NCI-H1092 (cell line): ENCODE measurements at places on chromosomes 11 and 22.

DNA sequence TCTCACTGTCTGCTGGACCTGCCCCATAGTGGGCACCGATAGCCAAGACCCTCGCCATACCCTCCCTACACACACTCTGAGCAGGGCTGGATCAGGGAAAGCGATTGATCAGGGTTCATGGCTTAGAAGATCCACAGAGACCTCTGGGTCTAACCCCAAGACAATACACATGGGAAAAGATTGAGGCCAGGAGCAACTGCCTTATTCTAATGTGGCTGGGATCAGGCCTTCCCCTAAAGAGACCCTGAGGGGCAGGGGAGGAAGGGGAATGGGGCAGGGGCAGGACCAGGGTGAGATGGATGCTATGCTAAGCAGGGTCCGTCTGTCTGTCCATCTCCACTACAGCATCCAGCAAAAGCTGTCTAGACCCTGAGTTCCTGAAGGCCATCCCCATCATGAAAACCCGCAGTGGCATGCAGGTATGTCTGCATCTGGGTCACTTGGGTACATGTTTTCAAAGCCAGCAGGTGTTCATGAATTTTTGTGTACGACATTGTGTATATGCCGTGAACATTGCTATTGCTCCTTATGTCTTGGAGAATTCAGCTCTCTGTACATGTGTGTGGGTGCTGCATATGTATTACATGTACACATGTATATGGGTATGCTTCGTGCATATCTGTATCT lies 15.3 kb upstream of the RELT start:
- no peak for DNase-seq

DNA sequence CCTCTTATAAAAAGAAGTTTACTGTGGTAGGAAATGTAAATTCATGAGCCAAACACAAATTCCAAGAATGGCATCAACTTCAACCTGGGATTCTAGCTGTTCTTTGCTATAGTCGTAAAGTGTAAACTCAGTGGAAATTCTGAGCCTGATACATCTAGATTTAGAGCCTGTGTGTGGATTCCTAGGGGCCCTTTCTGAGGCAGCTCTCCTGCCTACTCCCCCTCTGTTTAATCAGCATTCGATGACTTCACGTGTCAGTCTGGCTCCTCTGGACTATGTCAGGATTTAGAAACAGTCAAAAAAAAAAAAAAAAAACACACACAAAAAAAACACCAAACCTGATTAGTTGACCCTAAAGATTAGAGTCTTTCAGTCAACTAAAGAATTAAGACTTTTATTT lies 93.1 kb upstream of the SC5D start:
- DNase-seq: no peak

DNA sequence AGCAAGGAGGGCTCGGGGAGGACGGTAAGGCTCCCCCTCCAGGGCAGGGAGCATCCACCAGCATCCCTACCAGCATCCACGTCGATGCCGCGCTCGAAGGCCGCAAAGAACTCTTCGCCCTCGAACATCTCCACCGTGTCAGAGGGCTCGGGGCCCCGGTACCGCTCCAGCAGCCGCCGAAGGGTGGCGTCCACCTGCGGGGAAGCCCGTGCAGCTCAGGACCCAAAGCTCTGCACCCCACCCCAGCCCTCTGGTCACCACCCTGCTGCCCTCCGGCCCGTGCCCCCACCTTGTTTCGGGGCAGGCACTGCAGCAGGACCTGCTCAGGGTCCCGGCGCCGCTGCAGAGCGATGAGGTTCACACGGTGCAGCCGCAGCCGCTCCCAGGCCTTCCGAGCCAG lies 2.4 kb upstream of the SLC25A22 start:
- DNase-seq: no peak

- no peak for DNase-seq
Measured at GRCh38 chr11:92128026-92128425, 96.6 kb upstream of the FAT3 start.

DNA sequence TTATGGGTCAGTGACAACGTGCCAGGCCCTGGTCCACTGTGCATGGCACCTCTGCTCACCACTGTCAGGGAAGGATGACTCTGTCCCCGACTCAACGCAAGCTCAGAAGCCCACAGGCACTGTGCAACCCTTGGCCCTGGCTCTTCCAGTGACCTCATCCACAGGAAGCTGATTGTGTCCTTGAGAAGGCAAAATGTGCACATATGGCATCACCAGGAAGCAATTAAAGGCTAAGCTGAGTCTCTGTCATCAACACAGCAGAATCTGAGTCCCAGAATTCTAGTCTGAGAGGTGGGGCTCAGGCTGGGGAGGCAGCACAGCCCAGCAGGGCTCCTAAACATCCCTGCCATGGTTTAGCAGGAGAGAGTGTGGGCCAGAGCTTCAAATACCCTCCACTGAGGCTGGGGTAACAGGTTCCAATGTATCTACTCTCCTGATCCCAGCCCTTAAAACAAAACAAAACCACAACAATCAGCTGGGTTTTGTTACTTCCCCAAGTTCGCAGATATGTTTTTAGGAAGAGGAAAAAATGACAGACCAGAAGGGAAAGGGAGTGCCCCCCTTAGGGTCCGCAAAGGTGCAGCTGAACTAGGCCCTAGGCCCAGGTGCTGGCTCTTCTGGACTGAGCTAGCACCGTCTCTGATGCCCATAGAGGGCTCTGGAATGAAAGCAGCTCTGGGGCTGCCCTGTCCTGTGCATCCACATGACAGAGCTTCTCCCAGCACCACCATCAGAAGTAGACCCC lies 33.5 kb upstream of the GNAZ start:
- DNase-seq: no peak

DNA sequence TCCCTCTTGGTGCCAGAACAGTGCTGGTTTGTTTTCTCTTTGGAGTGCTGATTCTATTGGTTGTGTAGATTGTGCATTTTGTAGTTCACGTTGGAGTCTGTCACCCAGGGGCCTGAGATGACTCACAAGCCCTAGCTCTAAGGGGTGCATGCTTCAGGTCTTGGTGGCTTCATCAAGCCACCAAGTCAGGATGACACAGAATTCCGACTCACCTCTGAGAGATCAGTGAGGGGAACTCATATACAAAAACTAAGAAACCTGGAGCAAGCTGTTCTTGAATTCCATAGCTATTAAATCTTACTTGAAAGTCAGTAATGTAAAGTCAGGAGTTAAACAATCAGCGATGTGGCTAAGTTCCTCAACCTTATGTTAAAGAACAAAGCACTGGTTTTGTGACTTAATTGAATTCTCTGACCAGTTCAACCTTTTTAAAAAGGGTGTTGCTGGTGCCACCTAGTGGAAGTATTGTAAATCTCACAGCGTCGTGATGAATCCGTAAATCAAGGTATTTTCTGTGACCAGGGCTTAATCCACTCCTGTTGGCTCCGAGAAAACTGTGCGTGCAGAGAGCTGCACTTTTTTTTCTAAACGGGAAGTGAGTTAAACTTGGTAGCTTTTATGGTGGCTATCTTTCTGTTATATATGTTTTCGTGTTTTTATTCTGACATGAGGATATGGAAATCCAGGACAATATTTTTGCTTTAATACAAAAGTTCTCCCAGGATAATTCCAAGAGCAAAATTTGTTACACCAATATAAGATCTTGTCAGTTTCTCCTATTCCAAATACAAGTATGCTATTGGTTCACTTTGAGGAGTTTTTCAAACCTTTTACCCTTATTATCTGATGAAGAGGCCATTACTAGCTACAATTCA lies 14.6 kb downstream of the MMP13 start:
- peak; percentile 37 for DNase-seq

- DNase-seq: peak; percentile 93
Measured at GRCh38 chr11:45280449-45280848, 5.7 kb downstream of the SYT13 start.

DNA sequence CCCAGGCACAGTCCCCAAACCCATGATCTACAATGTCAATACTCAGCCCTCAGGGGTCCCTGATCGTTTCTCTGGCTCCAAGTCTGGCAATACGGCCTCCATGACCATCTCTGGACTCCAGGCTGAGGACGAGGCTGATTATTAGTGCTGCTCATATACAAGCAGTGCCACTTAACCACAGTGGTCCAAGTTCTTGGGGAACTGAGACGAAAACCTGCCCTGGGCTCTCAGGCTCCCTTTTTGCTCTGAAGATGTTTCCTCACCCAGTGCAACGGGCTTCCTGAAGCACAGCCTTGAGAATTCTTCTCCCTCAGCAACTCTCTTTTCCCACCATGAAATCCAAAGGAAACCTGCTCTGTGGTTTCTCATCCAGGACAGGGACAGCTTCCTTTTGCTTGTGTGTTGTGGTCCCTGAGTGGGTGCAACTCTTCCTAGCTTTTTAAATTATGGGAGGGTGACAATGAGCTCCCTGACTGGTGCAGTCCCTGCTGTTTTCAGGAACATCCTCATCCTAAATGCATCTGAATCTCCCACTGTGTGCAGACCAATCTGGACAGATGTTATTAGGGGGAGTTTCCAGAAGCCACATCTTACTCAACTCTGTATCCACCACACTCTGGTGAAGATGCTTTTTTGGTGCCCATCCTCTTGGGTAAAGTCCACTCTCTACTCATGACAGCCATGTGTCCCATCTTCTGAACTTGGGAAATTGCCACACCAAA lies 30.6 kb upstream of the IGLL5 start:
- DNase-seq: no peak

GRCh38 chr11:134266440-134266839 lies 9.7 kb upstream of the GLB1L3 start:
- DNase-seq: no peak

- DNase-seq: no peak
Measured at GRCh38 chr11:12087075-12088004, 23.1 kb upstream of the MICAL2 start.

GRCh38 chr11:34351687-34352469 lies 5.9 kb downstream of the ABTB2 start:
- no peak for DNase-seq

DNA sequence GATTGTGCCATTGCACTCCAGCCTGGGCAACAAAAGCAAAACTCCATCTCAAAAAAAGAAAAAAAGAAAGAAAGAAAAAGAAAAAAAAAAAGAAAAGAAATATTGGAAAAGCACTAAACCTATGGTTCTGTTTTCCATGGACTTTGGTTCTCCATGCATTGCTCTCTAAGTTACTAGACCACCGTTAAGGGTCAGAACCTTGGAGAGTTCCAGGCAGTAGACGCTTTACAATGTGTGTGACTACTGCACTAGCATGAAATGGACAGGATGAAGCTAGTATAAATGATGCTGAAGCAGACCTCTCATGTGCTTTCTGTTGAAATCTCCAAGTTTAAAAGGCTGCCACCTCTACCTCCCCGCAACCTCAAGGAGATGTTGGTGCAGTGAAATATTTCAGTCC lies 63.5 kb downstream of the SIK2 start:
- no peak for DNase-seq

DNA sequence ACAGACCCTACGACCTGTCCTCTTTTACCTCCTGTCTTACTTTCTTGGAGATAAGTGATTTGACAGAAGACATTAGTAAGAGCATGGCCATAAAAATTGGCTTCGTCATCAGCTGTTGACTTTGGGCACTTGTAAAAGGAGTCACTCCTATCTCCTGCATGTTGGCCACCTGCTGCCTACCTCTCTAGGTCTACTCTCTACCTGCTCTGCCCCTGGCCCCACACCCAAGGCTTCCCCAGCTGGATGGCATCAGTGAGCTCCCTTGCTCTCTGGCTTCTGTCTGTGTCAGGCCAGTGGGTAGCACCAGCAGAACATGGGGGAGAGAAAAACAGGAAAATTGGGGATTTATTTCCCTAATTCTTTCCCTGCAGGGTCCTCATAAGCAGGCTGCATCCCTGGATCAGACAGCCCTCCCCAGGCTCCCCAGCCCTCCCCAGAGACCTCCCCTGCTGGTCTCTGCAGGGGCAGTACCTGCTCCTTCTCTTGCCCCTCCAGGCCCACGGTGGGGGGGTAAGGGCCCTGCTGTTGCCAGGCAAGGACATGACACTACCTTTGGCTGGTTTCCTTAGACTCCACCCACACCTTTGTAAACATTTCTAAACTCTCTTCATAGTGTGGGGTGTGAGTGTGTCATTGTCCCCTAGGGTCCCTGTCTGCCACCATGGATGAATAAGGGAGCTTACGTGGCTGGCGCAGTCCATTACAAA lies 157.0 kb upstream of the NECTIN1 start:
- no peak for DNase-seq
